ENCODE measurements at places on chromosomes 12 and 14.

DNA sequence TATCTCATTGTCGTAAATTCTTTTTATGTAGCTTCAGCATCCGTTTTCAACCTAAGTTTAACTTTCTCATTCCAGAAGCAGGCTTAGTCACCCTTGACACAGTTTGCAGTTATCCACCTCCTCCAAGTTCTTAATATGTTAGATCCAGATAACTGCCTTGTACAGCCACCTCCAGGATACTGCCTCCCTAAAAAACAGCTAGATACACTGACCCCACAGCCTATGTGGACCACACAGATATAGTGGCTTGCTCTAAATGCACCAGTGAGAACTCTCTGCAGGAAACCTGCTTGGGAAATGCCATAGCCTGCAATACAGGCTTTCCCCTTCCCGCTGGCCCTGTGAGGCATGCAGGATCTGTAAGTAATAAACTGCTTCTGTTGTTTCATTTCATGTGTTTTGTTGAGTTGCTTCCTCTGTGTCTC is 11.1 kb upstream of the RTL1 start:
- no peak for DNase-seq

GRCh38 chr14:68824517-68825347 is 31.9 kb upstream of the ZFP36L1 start:
- DNase-seq: no peak

DNA sequence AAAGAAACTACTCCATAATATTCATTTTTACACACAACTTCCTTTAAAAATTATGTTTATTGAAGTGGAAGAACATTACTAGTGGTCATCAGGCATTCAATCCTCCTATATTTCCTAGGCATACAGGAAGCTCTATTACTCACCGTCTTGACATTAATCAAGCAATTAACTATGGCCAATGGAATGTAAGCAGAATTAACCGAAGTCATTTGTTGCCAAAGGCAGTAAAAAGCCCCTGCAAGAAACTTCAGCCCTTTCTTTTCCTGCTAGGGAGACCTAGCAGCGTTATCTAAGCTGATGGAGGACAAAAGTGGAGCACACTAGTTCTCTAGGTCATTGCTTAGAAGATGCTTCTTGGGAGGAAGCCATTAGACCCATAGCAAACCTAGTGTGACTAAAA is 399.6 kb downstream of the KCNH5 start:
- no peak for DNase-seq

GRCh38 chr12:108840605-108841332 is 16.6 kb downstream of the SSH1 start:
- no peak for DNase-seq

GRCh38 chr12:118908811-118909210 is 72.5 kb upstream of the SRRM4 start:
- DNase-seq: no peak

- no peak for DNase-seq
Measured at GRCh38 chr14:87286191-87286590, 706.8 kb downstream of the GALC start.

- no peak for DNase-seq
Measured at GRCh38 chr12:16585781-16586180, 20.2 kb downstream of the LMO3 start.

GRCh38 chr14:67595392-67595791 is 4.7 kb downstream of the PIGH start:
- DNase-seq: no peak

DNA sequence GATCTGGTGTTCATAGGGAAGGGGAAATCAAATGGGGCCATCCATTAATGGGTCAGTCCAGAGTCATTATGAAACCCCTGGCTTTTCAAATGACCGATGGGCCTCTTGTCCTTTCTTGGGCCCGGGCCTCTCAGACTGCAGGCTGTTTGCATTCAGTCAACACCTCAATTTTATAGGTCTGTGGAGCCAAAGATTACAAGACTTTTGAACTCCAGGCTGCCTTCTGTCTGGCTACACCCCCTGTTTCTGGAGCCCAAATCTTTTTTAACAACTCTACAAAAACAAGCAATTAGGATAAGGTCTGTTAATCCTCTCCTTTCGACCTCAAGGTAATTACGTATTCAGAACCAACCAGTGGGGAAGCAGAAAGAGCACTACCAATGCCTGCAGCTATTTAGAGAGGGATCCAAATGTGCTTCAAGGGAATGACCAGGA is 35.6 kb downstream of the DUSP6 start:
- no peak for DNase-seq

- no peak for DNase-seq
Measured at GRCh38 chr12:7642287-7642686, 23.4 kb downstream of the APOBEC1 start.

- no peak for DNase-seq
Measured at GRCh38 chr12:30417697-30418231, 277.9 kb downstream of the IPO8 start.

DNA sequence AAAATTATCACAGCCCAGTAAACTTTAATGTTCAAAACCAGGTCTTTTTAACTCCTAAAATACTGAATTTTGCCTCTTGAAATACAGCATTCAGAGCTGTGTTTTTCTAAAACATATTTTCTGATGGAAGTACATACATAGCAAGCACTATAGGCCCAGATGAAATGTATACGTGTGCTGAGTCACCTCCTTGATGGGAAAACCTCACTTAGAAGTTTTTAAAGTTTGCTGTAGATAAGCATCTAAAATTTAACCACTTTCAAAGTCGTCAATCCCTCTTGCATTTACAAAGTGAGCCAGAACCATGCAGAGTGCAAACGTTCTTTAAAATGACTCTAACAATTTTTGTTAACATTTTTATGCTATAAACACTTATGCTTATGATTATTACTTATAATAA is 618.8 kb downstream of the RPS29 start:
- no peak for DNase-seq

GRCh38 chr14:99724196-99724891 is 40.2 kb downstream of the CYP46A1 start:
- DNase-seq: no peak

DNA sequence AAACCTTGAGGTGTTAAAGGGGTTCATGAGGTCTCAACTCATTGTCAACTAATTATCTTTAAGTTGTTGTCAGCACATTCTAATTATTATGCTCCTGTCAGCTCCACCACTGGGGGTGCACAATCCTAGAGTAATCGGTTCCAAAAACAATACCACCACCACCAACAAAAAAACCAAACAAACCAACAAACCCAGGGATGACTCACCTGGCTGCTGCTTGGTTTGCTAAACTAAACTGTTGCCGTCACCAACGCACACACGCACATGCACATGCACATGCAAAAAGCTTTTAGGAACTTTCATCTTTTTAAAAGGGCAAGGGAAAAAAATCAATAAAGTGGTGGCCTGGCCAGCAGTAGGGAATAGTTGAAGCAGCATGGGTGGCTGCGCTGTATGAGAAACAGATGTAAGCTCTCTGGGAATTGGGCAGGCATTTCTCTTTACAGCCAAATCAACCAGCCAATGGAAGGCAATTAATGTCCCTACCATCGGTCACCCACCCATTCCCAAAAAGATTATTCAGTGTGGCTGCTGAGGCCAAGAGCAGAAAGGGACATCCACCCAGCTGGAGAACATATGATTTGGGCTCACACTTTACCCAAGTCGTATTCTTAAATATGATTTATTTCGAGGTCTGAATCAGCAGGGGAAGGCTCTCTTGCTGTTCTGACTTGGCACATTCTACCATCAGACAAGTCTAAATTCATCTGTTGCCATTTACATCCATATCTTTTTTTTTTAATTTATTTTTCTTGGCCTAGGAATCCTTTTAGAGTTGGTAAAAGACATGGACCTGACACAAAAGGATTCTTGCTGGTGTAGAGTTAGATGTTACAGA is 20.0 kb downstream of the TMEM30B start:
- no peak for DNase-seq

- no peak for DNase-seq
Measured at GRCh38 chr14:20143911-20144310, 5.3 kb downstream of the OR4N5 start.
